ENCODE measurements at places on chromosomes 13 and 19.
A peak's percentile ranks its signal among the peaks of the same experiment; 100 is the strongest.

DNA sequence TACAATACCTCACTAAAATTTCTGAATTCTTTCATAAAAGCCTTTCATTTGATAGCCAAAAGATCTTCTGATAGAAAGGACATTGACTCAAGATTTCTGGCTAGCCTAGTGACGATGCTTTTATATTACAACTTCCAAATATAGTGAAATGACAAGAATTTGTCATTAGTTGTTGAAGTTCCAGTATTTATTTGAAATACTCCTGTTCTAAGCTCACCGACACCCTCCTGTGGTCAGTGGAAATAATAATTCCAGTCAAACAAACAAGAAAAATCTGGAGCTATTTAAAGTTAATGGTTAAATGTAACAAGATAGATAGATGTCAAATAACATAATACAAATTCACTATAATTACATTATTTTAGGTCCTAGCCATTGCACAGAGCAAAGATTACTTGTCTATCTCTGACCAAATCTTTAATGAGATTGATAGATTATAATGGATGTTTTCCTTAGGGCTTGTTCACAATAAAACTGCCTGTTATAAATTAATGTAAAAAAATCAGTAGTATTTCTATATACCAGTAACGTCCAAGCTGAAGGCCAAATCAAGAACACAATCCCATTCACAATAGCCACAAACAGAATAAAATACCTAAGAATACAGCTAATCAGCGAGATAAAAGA lies 195.5 kb downstream of the RGCC start:
- DNase-seq, result peak; percentile 29

DNA sequence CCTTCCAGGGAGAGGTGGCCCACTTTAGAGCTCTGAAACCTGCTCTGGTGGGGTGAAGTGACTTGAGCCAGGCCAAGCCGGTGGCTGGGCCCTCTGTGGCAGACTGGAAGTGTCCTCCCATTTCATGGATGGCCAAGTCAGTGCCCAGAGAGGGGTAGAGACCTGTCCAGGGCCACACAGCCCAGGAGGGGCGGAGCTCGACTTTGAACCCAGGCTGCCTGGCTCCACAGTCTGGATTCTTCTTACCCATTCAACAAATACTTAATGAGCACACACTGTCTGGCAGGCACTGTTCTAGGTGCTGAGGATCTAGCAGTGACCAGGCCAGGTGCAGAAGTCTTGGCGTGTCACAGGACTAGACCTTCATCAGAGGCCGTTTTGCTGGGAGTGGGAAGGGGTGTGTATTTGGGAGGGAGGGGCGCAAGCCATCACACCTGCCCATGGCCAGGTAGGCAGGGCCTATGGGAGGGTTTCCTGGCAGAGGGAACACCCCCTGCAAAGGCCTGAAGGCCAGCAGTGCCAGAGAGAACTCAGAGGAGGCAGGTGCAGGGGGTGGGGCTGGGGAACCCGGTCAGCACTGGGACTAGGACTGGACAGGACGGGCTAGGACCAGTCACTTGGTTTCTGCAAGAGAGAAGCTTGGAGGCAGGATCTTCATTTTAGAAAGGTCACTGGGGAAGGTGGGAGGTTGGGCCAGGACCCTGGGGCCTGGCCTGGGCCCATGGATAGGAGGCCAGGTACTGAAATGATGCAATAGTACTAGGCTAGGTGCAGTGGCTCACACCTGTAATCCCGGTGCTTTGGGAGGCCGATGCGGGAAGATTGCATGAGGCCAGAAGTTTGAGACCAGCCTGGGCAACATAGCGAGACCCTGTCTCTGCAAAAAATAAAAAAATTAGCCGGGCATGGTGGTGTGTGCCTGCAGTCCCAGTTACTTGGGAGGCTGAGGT lies 31.8 kb downstream of the DNM2 start:
- no peak for DNase-seq

GRCh38 chr13:112441779-112442310 lies 65.7 kb downstream of the SPACA7 start:
- no peak for DNase-seq

- DNase-seq, result no peak
Observed at GRCh38 chr13:51148952-51149573, 38.0 kb upstream of the C13orf42 start.

GRCh38 chr13:20939662-20940061 lies 37.1 kb upstream of the XPO4 start:
- DNase-seq, result no peak

- no peak for DNase-seq
Observed at GRCh38 chr13:103625194-103625593, 559.0 kb upstream of the SLC10A2 start.

- no peak for DNase-seq
Observed at GRCh38 chr13:59269476-59269875, 894.3 kb downstream of the DIAPH3 start.

DNA sequence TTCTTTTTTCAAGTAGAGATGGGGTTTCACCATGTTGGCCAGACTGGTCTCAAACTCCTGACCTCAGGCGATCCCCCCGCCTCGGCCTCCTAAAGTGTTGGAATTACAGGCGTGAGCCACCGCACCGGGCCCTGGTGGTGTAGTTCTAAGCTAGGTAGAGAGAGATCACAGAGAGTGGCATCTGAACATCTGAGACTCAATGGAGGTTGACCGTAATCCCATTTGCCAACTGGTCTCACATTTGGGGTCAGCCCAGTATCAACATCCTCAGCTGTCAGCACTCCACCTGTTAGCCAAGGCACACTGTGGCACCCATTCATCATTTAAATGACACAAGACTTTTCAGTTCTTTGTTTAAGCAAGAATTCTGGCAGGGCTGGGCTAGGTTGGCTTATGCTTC lies 8.1 kb downstream of the SELENOW start:
- no peak for DNase-seq

DNA sequence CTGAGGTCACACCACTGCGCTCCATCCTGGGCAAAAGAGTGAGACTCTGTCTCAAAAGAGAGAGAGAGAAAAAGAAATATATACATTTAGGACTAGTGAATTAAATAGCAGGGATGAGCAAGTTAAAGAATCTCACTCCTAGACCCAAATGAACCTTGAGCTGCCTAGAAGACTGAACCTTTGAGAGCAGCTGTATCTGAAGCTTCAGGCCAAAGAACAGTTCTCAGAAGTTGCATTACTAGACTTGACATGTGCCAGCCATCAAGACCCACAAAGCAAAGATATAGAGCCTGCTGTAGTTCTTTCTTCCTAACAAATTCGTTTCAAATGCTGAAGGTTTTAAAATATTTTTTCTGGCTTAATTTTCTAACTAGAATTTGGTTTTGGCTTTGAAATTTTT lies 16.6 kb downstream of the DNAJC15 start:
- no peak for DNase-seq

DNA sequence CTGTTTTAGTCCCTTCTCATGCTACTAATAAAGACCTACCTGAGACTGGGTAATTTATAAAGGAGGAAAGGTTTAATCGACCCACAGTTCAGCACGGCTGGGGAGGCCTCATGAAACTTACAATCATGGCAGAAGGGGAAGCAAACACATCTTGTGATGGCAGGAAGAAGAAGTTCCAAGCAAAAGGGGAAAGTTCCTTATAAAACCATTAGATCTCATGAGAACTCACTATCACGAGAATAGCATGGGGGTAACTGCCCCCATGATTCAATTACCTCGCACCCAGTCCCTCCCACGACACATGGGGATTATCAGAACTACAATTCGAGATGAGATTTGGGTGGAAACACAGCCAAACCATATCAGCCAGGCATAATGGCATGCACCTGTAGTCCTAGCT lies 13.0 kb upstream of the STRN4 start:
- no peak for DNase-seq

DNA sequence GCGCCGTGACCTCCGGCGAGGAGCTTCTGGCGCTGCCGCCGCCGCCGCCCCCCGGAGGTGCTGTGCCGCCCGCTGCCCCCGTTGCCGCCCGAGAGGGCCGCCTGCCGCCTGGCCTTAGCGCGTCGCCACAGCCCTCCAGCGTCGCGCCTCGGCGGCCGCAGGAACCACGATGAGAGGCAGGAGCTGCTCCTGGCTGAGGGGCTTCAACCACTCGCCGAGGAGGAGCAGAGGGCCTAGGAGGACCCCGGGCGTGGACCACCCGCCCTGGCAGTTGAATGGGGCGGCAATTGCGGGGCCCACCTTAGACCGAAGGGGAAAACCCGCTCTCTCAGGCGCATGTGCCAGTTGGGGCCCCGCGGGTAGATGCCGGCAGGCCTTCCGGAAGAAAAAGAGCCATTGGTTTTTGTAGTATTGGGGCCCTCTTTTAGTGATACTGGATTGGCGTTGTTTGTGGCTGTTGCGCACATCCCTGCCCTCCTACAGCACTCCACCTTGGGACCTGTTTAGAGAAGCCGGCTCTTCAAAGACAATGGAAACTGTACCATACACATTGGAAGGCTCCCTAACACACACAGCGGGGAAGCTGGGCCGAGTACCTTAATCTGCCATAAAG lies 4.8 kb downstream of the PDX1 start:
- DNase-seq, result no peak

DNA sequence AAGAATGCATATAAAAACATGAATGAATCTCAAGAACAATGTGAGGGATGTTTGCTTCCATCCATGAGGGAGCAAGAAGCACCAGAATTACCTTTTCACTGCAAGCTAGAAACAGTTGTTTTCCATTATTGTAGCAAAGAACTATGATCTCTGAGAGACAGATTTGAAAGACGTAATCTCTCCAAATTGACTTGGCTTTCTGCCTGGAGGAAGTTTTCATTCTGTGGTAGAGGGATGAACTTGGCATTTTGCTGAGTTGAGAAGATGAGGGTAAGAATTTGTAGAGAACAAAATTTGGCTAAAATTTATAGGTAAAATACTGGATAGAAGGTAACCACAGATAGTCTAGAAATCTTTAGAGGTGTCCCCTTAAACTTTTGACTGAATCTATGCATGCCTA lies 496.8 kb downstream of the TDRD3 start:
- DNase-seq, result no peak

GRCh38 chr19:6733338-6734095 lies 3.9 kb downstream of the GPR108 start:
- no peak for DNase-seq

DNA sequence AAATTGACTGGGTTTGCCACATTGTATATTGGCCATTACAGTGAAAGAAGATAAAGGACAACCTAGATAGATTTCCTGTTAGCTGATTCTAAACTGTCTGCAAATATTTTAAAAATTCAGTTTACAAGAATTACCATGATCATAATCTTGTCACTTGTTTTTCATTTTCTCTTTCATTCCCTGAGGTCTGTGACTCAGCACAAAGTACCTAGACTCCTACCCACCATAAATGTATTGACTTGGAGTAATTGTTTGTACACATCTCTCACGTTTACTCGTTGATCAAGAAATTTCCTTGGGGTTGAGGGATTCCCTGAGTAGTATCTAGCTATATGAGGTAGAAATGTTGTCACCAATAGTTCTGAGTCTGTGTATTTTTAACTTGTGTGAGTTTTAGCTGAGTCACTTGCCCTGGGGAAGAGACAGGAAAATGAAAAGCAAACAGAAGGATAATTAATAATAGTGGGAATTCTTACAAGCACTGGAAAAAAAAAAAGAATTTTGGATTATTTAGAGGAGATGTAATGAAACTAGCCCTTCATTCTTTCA lies 299.2 kb upstream of the DACH1 start:
- peak; percentile 28 for DNase-seq

DNA sequence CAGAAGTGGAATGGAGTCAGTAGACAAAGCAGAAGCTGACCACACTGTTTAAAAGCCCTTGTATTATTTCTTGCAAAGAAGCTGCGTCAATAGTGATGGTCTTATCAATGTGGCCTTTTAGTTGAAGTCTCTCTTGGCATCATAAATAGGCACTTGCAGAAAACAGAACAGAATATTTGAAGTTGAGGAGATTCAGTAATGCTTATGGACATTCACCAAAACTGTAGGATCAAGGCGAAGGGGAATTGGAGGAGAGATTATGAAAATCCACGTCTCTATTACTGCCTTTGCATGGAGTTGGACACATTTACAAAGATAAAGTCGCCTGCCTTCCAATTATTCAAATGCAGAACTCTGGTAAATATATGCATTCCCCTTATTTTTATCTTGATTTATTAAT lies 1482.8 kb downstream of the EFNB2 start:
- no peak for DNase-seq

GRCh38 chr19:35846038-35846668 lies 6.2 kb downstream of the NPHS1 start:
- DNase-seq, result no peak

DNA sequence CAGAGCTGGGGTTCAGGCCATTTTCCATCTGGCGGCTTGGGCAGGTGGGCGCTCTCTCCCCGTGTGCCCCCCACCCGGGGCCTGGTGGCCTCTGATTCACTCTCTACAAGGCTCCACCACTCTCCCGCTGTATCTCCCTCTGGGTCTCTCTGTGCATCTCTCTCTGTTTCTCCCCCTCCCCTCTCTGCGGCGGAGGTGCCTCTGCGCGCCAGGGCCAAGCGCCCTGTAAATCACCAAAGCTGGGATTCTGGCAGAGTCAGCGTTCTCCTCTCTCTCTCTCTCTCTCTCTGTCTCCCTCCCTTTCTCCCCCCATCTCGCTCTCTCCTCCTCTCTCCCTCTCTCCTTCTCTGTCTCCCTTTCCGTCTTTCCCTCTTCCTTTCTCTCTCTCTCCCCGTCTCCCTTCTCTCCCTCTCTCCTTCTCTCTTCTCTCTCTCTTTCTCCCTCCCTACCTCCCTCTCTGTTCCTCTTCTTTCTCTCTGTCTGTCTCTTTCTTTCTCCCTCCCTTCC lies 3.9 kb downstream of the NFIC start:
- no peak for DNase-seq

DNA sequence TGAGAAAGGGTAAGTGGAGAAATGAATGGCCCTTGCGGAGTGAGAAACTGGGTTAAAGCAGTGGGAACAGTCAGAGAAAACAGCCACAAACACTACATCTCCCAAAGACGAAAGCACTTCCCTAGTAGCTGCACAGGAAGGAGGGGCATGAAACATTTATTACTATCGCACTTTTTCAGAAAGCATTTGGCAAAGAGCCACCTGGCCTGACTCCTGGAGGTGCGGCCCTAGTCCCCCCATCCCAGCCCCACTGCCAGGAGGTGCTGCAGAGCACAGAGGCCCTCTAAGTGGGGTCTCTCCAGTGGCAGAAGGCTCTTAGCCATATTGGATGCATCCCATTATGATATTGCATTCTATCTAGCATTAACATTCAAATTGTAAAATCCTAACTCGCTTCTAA lies 55.8 kb downstream of the MTMR6 start:
- DNase-seq, result no peak
